CD4-positive, alpha-beta T cell treated with Interferon alpha-2 for 1 hour (primary cell): ENCODE measurements at places on chromosomes 7 and 10.

- peak; percentile 3 for DNase-seq
These were observed 163.1 kb upstream of the NPVF start for GRCh38 chr7:25391295-25391861.

DNA sequence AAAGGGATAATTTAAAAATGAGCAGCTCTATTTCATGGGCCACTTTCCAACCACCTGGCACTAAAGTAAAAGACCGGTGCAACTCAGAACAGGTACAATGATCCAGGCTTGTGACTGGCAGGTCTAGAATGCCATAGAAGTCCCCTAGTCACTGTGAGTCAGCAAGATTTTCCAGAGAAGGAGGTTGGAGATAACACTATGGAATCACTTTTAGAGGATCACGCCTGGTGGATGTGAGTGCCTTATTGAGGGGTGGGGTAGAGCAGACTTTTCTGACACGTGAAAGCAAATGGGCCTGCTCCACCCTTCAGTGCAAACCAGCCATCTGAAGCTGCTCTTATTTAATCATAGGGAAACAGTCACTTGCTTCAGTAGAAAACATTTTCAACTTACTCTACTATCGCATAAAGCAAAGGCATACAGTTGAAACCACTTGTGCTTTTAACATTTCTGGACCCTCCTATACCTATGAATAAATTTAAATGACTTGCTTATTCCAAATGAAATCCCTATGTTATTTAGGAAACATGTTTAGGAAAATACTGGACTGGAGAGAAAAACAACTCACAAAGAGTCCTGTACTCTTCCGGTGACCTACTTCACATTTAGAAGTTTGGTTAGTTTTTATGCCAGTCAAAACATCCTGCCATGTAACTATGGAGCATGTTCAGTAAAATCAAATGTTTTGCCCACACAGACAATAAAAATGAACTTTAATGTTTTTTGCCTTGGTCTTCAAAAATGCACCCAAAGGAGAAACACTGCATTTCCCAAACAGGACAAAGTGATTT is 21.5 kb upstream of the AKR1C1 start:
- no peak for DNase-seq

- peak; percentile 85 for DNase-seq
These were observed 32.5 kb downstream of the OGDH start for GRCh38 chr7:44638611-44639557.

- no peak for DNase-seq
These were observed 6.4 kb downstream of the FBH1 start for GRCh38 chr10:5896208-5897052.

DNA sequence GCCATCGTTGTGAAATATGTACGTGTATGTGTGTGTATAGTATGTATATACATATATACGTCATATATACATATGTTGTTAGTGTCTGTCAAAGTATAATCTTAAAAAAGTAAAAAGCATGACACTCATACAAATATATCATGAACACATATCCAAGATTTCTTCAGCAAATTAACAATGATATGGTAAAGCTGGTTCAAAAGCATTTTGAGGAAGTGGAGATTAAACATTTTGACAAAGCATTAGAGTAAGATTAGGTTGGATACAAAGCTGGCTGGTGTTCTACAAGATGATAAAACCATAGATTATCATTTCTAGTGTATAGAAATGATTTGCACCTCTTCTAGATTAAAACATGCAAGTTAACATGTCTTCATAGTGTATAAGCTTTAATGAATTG is 771 bp upstream of the NUDCD3 start:
- no peak for DNase-seq
